RKO (cell line): ENCODE measurements at places on chromosomes 3 and 15.
A peak's percentile ranks its signal among the peaks of the same experiment; 100 is the strongest.

GRCh38 chr3:157816296-157816695, 289.9 kb downstream of the SHOX2 start:
- no peak for DNase-seq

DNA sequence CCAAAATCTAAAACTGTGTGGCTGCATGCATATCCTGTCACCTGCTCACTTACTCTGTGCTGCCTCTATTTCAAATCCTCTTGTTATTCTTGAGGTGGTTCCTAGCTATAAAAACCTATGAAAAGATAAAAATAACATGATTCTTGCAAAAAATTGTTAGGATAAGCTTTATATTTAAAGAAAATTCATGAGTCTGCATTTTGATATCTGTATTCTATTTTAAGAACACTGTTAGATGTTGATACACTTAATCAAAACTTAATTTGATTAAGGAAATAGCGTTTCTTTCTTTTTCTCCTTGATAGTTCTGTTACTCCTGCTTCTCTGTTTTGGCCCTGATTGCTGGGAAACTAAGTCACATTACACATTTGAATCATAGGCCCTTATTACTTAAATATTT, 22.5 kb downstream of the STT3B start:
- DNase-seq = no peak

DNA sequence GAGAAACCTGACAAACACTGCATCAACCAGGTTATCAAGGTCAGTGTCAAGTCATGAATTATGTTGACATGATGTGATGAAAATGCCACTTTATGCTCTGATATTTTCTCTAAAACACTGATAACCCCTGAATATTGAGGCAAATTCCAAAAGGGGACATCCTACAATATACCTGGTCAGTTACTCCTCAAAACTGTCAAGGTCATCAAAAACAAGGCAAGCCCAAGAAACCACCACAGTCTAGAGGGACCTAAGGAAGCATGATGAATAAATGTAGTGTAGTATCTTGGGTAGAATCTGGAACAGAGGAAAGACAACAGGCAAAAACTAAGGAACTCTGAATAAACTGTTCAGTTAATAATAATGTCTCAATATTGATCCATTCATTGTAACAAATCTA, 275.3 kb upstream of the THRB start:
- no peak for DNase-seq

DNA sequence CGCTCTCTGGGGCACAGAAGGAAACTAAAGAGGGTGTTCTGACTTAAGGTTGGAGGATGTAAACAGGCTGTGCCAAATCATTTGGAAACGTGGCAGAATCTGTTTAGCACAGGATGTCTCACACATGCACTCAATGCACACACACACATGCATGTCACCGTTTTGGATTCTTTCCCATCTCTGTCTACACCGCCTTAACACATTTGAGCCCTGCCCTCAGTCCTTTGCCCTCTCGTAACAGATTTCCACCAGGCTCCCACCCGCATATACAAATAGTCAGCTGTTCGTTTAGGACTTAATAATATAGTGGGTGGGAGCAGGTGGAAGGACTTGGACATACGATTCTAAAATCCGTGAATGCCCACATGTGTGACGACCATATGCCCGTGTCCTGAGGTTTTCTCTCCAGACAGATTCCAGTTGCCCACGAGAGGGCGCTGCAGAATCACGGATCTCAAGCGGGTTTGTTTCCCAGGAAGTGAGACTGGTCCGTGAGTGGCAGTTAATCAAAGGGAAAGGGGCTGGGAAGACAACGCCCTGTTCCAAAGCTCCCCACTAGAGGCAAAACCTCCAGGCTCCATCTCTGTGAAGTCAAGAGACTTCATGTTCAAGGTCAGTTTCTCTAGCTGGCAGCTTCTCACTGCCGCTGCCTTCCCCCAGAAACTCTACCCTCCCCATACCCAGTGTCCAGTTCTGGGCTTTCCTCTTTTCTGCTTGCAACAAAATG, 44.5 kb downstream of the NOX5 start:
- DNase-seq = peak; percentile 88

GRCh38 chr15:70203981-70204560, 106.4 kb upstream of the TLE3 start:
- DNase-seq = no peak

DNA sequence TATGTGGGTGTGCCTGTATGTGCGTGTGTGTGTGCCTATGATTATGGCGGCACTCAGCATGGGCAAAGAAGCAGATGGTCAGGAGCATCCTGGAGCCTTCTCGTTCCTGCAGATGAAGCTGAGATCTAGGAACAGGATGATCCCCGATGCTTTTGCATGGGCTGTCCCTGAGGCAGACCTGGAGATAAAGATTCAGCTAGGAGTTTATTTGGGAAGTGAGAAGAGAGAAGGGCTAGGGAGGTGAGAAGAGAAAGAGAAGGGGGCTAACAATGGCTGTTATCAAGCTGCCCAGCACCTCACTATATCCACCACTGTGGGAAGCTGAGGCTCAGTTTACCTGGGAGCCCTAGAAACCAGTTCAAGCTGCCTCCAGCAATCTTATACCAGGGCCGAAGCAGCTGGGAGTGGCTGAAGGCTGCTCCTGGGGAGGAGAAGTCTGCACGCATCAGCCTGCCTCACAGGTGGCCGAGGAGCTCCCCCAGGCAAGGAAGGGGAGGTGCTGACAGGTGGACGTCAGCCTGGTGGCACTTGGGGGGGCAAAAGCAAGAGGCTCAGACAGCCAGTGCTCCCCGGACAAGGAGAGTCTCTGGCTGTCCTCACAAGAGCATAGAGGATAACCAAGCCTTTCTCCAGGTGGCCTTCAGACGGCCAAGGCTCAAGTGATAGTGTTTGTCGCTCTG, 94.0 kb upstream of the IQSEC1 start:
- no peak for DNase-seq
